ENCODE measurements at places on chromosomes 2 and 18. TPM values are rescaled to one million over a fixed set of nuclear protein-coding genes. Genes with fewer than 3 reads are reported as not detected.

CABLES1 gene
- total RNA-seq = 5.7 TPM

ZNF407 gene
- total RNA-seq = 17.8 TPM

ERMN gene
- 1.4 TPM for total RNA-seq

DLX1 gene
- total RNA-seq = not detected

LOXL3 gene
- 1.5 TPM for total RNA-seq

ASB18 gene
- not detected for total RNA-seq

GAL3ST2 gene
- 1.2 TPM for total RNA-seq

GBX2 gene
- not detected for total RNA-seq

IL1F10 gene
- not detected for total RNA-seq

ZNF512 gene
- 29.0 TPM for total RNA-seq

RIT2 gene
- total RNA-seq = not detected

PROC gene
- 0.12 TPM for total RNA-seq

MOCOS gene
- 0.57 TPM for total RNA-seq

GRCh38 chr2:181334158-181334826 lies 122.9 kb upstream of the ITGA4 start:
- H3K4me1 ChIP-seq = peaks cover 6% of the 10 kb centered on the region
- H3K27me3 ChIP-seq = no peaks in the 10 kb centered on the region
- no peak for DNase-seq
- H3K4me3 ChIP-seq = no peak overlapping the region

DNA sequence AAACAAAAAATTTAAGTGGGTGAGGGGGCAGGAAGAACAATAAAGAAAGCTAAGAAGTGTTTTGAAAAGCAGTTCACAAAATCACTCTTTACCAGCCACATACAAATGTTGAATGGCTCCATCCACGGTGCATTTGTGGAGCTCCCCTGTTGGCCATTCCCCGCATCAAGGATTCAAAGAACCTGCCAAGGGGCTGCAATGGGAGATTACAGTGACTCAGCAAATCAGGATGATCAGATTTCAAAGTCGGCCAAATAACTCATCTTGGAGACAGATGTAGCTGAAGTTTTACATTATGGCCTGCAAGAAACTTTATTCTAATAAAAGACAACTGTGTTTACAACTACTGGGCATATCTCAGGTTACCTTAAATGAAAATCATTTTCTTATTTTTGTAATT lies 26.9 kb downstream of the COL4A3 start:
- no peak for DNase-seq
- no peaks in the 10 kb centered on the region for H3K4me1 ChIP-seq
- no peak overlapping the region for H3K27ac ChIP-seq
- no peaks in the 10 kb centered on the region for H3K36me3 ChIP-seq
- peaks cover 6% of the 10 kb centered on the region for H3K27me3 ChIP-seq

DNA sequence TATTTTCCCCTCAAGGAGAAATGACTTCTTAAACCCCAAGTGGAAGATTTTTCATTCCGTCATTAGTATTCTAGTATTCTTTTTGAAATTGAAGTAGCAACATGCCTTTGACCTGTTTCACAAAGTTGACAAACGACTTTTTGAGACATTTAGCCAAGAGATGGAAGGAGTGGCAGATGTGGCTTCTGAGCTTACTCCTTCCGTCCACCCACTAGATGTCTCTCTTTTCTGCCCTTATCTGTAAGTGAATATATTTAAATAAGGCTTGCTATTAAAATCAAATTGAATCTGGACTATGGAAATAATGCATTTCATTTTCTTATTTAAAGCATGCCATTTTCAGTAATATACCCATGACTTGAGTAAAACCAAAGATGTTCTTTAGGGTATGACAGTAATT lies 74.1 kb downstream of the ACTR3 start:
- H3K4me1 ChIP-seq = peaks cover 10% of the 10 kb centered on the region
- peaks cover 26% of the 10 kb centered on the region for H3K36me3 ChIP-seq
- DNase-seq = no peak
- H3K4me3 ChIP-seq = no peak overlapping the region
- H3K27ac ChIP-seq = no peak overlapping the region

GRCh38 chr2:157320409-157320808 lies 5.2 kb downstream of the ERMN start:
- DNase-seq = no peak
- H3K27ac ChIP-seq = no peak overlapping the region
- H3K4me1 ChIP-seq = peaks cover 11% of the 10 kb centered on the region

DNA sequence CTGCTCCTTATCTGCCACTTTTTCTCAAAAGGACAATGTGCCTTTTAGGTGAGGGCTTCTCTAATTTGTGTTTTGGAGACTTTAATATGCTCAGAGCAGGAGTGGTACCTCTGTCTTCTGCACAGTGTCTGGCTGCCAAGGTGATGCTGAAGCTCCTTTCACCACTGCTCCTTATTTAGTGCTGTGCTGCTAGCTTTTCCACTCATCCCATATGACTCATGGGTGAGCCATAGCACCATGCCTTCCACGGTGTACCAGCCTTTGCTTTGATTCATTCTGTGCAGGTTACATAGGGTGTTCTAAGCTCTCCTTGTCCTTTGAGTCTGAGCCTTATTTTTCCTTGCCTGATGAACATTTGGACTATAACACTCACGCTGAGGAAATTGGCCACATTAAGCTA lies 202.4 kb downstream of the ARL6IP6 start:
- H3K36me3 ChIP-seq = no peaks in the 10 kb centered on the region
- H3K4me3 ChIP-seq = no peak overlapping the region
- no peaks in the 10 kb centered on the region for H3K27me3 ChIP-seq

- peaks cover 4% of the 10 kb centered on the region for H3K36me3 ChIP-seq
- H3K4me1 ChIP-seq = no peaks in the 10 kb centered on the region
- H3K27me3 ChIP-seq = no peaks in the 10 kb centered on the region
- no peak for DNase-seq
- H3K4me3 ChIP-seq = no peak overlapping the region
- H3K27ac ChIP-seq = no peak overlapping the region
Observed at GRCh38 chr18:9362869-9363268, 28.3 kb downstream of the TWSG1 start.

DNA sequence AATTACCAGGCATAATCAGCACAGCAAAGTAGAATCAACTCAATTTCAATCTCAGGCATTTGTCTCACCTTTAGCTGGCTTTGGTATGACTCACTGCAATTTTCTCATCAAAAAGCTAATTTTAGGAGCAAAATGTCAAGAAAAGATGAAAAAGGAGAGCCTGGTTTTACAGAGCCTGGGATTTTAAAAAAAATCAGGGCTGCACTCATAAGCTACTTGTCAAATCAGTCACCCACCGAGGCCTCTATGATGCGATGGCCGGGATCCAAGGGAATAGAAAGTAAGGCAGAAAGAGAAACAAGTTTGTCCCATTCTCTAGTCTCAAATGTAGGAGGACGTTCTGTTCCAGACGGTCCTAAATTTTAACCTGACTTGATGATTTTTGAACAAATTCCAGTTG lies 170.9 kb downstream of the SOCS6 start:
- DNase-seq = no peak
- H3K4me3 ChIP-seq = no peak overlapping the region
- H3K36me3 ChIP-seq = no peaks in the 10 kb centered on the region

- no peak overlapping the region for H3K27ac ChIP-seq
- H3K4me3 ChIP-seq = no peak overlapping the region
- DNase-seq = no peak
- H3K27me3 ChIP-seq = no peaks in the 10 kb centered on the region
Observed at GRCh38 chr2:40488101-40488601, 36.3 kb upstream of the SLC8A1 start.

GRCh38 chr2:237280939-237281338 lies 133.0 kb downstream of the COL6A3 start:
- H3K27ac ChIP-seq = no peak overlapping the region
- no peaks in the 10 kb centered on the region for H3K4me1 ChIP-seq
- H3K27me3 ChIP-seq = peaks cover 3% of the 10 kb centered on the region
- no peak for DNase-seq

- no peak for DNase-seq
- H3K4me3 ChIP-seq = no peak overlapping the region
- no peak overlapping the region for H3K27ac ChIP-seq
- peaks cover 1% of the 10 kb centered on the region for H3K36me3 ChIP-seq
- peaks cover 54% of the 10 kb centered on the region for H3K27me3 ChIP-seq
Observed at GRCh38 chr2:110805894-110806452, 73.6 kb downstream of the ACOXL start.

DNA sequence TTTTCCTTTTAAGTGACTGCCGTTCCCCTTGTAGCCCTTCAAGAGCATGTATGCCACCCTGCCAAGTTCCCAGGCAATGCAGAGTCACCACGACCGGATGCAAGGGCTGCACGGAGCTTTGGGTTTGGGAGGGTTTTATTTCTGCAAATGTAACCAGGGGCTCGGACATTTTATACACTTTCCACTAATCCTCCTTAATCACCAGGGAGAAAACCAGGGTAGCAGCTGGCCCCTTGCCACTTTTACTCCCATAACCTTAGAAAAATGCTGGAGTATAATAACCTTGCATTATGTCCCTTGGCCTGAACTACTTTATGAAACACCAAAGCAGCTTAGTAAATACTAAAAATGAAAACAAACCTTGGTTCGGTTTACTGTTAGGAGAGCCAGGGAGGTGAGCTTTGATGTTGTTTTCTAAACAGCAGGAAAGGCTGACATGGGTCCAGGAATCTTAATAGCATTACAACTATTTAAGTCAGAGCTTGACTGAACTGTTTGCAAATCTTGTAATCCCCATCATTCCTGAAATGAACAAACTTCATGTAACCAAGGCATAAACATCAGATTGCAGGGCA lies 152.8 kb upstream of the RIOK3 start:
- peaks cover 6% of the 10 kb centered on the region for H3K4me1 ChIP-seq
- no peak overlapping the region for H3K4me3 ChIP-seq
- H3K27me3 ChIP-seq = no peaks in the 10 kb centered on the region
- peaks cover 1% of the 10 kb centered on the region for H3K36me3 ChIP-seq
- no peak for DNase-seq
- H3K27ac ChIP-seq = no peak overlapping the region

DNA sequence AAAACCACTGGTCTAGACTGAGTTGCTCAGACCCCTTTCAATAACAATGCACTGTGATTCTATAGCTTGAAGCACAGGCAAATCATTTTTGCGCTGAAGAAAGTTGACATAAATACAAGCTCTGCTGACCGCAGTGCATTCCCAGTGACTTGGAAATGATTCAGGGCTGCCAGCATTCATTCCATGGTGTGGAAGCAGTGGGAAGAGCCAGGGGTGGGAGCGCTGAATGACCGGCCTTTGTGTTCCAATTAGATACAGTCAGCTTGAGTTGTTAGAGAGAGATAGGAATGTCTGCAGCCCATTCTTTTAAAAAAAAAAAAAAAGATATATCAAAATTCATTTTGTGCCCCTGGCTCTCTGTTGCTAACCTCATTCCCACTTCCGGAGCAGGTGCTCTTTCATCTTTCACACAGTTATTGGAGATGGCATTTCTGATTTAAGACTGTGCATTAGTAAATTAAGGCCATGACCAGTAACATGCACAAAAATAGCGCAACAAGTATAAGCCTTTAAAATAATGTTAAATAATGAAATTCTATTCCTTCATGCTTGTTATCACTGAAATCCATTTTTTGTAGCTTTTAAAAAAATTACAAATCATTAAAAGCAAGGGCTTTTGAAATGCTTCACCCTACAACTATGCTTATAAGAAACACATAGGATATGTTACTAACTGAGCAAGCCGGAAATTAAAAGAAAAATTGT lies 59.4 kb upstream of the CTLA4 start:
- H3K36me3 ChIP-seq = peaks cover 5% of the 10 kb centered on the region
- no peak overlapping the region for H3K27ac ChIP-seq
- H3K4me1 ChIP-seq = peaks cover 58% of the 10 kb centered on the region
- DNase-seq = no peak
- H3K4me3 ChIP-seq = no peak overlapping the region
- H3K27me3 ChIP-seq = no peaks in the 10 kb centered on the region

- no peaks in the 10 kb centered on the region for H3K36me3 ChIP-seq
- H3K27me3 ChIP-seq = peaks cover 2% of the 10 kb centered on the region
- no peak overlapping the region for H3K27ac ChIP-seq
- no peak for DNase-seq
- H3K4me3 ChIP-seq = no peak overlapping the region
Observed at GRCh38 chr2:75503048-75503607, 57.6 kb downstream of the EVA1A start.

DNA sequence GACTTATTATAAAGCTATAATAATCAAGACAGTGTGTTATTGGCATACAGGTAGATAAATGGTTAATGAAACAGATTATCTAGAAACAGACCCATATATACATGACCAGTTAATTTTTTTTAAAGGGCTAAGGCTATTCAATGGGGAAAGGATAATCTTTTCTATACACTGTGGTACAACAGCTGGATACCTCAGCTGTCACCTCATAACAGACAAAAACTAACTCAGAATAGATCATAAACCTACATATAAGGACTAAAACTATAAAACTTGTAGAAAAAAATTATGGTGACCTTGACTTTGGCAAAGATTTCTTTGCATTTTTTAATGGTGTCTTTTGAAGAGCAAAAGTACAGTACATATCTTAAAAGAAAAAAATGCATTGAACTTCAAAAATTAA lies 30.2 kb downstream of the MAP3K2 start:
- no peak for DNase-seq
- no peak overlapping the region for H3K4me3 ChIP-seq
- H3K27ac ChIP-seq = no peak overlapping the region
- no peaks in the 10 kb centered on the region for H3K27me3 ChIP-seq
- H3K4me1 ChIP-seq = peaks cover 22% of the 10 kb centered on the region

DNA sequence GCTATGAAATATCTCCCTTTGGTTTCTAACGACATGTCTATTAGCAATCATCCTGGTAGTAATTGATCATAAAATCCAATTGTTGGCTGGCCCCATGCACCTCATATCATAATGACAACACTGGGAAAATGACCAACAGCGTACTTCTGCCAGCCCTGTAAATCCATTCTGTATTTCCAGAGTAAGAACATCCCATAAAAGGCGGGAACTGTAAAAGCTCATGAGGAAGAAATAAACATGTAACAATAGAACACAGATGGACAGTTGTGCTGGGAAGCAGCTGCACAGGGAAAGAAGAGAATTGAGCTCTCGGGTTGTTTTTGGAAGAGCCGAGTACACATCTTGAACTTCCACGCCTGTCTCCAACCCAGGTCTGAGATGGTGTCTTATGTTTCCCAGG lies 218.7 kb downstream of the CMPK2 start:
- H3K27ac ChIP-seq = no peak overlapping the region
- no peaks in the 10 kb centered on the region for H3K4me1 ChIP-seq
- no peak for DNase-seq
- H3K36me3 ChIP-seq = no peaks in the 10 kb centered on the region
- no peaks in the 10 kb centered on the region for H3K27me3 ChIP-seq
- H3K4me3 ChIP-seq = no peak overlapping the region

DNA sequence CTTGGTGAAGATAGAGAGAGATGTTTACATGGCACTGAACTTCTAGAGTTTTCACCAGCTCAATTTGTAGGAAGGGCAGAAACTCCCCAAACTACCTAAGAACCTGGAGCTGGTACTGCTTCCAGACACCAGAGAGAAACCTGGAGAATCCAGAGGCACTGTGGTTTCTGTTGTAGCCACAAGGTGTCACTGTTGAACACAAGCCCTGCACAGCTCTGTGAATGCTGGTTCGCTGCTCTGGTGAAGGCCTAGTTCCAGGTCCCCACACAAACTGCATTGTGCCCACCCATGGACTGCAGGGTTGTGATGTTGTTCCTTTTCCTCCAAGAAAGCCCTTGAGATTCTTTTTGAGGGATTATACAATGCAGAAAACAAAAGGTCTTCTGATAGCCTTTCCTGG lies 150.5 kb upstream of the HS6ST1 start:
- H3K27me3 ChIP-seq = peaks cover 2% of the 10 kb centered on the region
- H3K4me3 ChIP-seq = no peak overlapping the region
- DNase-seq = no peak

- no peak overlapping the region for H3K4me3 ChIP-seq
- DNase-seq = no peak
- no peaks in the 10 kb centered on the region for H3K27me3 ChIP-seq
- H3K36me3 ChIP-seq = no peaks in the 10 kb centered on the region
- H3K27ac ChIP-seq = no peak overlapping the region
- no peaks in the 10 kb centered on the region for H3K4me1 ChIP-seq
Observed at GRCh38 chr2:108219688-108220087, 20.1 kb upstream of the SULT1C3 start.

Data from activated CD4-positive, alpha-beta T cell treated with anti-CD3 and anti-CD28 coated beads, Interleukin-2, amount 10 ng/mL, durations not matched to agents 24 days and 14 days (primary cell).